Activated CD4-positive, alpha-beta T cell treated with anti-CD3 and anti-CD28 coated beads, Interleukin-2, amount 10 ng/mL, durations not matched to agents 7 days and 5 days (primary cell): ENCODE measurements at places on chromosomes 2 and 18. TPM values are rescaled to one million over a fixed set of nuclear protein-coding genes. Genes with fewer than 3 reads are reported as not detected.

- no peak for DNase-seq
Measured at GRCh38 chr18:36348971-36349417, 51.5 kb downstream of the FHOD3 start.

Gene KIAA2012
- not detected for total RNA-seq

Gene PIEZO2
- total RNA-seq, result not detected

- no peak for DNase-seq
Measured at GRCh38 chr2:2324119-2324518, 7.0 kb downstream of the MYT1L start.

DNA sequence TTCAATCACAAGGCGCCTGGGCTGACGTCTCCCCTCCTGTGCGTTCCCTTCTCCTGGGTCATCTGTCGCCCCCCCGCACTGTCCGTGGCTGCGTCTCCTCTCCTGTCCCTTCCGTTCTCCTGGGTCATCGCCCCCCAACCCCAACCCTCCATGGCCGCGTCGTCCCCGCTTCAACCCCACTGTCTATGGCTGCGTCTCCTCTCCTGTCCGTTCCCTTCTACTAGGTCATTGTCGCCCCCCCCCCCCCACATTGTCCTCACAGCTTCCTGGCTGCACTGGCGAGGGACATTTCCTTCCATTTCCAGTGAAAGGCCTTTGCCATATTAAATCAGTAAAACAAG, 118.9 kb downstream of the TMEM18 start:
- DNase-seq, result no peak

- no peak for DNase-seq
Measured at GRCh38 chr18:11178951-11179549, 29.7 kb upstream of the PIEZO2 start.

DNA sequence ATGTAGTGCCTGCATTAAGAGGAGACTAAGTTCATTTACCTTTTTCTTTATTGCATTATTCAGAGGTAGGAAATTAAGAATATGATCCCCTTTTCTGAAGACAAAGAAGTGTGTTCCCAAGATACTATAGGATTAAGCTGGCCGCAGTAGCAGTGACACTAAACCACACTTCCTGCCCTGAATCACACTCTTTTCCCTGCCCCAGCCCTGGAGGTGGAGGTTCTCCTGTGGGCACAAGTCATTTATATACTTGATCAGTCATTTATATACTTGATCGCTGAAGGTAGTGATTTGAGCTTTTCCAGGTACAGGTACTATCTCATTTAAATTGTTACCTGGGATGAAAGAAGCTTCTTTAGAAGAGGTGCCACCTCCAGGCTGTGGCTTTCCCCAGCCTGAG, 78.6 kb downstream of the ARMC9 start:
- DNase-seq, result no peak

- no peak for DNase-seq
Measured at GRCh38 chr2:21658907-21659477, 535.2 kb downstream of the TDRD15 start.

DNA sequence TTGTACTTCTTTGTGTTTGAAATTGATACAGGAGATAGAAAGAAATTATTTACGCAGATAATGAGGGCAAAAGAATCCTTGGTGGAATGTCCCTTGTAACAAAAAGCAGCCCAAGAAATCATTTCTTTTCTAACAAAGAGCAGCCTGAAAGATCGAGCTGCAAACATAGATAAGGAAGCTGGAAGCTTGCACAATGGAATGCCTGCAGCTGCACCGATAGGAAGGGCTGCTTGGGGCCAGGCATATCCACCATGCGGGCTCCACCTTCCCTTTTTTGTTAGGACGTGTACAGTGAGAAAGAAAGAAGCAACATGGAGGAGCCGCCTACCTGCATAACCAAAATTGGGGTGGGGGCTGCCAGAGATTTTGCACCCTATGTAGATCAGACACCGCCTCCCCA, 568.7 kb downstream of the METTL4 start:
- DNase-seq, result no peak

Gene SLC5A7
- not detected for total RNA-seq

DNA sequence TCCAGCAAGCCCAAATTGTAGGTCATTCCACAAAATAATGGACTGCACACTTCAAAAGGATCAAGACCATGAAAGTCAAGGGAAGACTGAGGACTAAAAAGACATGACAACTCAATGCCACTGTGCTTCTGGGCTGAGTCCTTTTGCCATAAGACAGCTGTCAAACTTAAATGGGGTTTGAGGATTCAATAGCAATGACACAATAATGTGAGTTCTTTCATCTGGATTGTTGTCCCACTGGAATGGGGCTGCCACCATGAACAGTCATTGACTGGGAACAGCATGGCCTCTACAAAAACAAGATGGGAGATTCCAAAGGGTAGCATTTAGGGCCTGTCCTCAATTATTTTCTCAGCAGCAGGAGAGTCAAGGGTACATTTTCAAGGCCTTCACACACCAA, 118.5 kb downstream of the EN1 start:
- DNase-seq, result no peak

Gene DAPL1
- total RNA-seq, result not detected

GRCh38 chr18:12774982-12775381, 72.1 kb downstream of the PSMG2 start:
- no peak for DNase-seq

GRCh38 chr2:184945326-184945725, 347.0 kb downstream of the ZNF804A start:
- no peak for DNase-seq

- DNase-seq, result no peak
Measured at GRCh38 chr2:23434721-23435121, 49.7 kb downstream of the KLHL29 start.

DNA sequence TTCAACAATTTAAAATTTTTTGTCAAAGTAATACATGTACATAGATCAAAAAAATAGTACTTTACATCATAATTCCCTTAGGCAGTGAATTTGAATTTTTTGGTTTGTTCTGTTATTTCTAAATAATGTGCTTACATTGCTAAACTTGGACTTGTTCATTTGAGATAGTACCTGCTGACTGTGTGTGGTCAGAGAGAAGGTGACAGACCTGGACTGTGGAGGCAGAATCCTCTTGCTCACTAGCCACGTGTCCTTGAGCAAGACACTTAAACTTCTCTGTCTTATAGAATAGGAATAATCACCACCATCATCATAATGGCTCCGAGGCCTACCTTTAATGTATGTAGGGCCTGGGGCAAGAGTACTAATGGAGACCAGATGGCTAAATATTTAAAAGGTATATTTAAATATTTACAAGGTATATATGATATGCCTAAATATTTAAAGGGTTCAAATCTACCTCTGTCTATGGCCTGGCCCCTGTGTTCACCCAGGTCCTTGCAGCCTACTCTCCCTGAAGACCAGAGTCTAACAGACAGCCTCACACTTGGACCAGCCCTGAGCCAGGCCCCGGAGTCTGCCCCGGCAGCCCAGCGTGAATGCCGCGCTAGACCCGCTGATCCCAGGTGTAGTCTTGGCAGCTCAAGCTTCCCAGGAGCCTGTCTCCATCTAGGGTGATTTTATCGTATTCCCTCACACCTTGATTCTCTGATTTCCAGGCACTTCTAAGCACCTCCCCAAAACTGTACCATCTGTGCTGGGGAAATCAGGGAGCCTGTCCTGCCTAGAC, 33.5 kb downstream of the ZNF532 start:
- DNase-seq, result no peak

DNA sequence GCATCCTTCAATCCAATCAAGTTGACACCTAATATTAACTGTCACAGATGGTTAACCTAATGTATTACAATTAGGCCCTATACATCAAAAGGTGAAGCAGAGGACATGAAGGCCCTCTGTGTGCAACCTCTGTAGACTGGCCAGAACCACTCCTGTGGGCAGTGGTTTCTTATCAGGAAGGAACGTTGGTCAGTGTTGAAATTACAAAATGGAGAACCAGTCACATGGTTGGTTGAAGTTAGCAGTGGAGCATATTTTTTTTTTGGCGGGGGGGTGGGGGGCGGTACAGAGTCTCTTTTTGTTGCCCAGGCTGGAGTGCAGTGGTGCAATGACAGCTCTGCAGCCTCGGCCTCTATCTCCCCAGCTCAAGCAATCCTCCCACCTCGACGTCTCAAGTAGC, 19.8 kb downstream of the RNU2-63P start:
- DNase-seq, result no peak

- DNase-seq, result no peak
Measured at GRCh38 chr2:10185046-10185445, 62.5 kb downstream of the RRM2 start.

Gene PLGLB2
- 3.5 TPM for total RNA-seq

Gene RNF144A
- total RNA-seq, result 101 TPM

DNA sequence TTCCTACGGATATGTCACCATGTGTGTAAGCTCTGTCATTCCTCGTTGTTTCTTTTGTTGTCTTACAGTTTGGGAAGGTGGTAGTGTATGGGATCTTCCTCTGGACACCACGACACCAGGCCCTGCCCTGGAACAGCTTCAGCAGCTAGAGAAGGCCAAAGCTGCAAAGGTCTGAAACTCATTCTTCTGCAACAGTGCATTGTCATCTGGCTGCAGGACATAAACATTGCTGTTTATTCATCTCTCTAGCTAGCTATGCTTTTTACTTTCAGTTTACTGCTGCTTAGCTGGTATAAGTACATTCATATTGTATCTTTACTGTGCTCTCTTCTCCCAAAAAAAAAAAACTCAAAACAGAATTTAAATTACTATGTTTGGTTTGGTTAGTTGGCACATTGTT, 39.2 kb upstream of the KCNJ13 start:
- no peak for DNase-seq

Gene CHRND
- not detected for total RNA-seq

DNA sequence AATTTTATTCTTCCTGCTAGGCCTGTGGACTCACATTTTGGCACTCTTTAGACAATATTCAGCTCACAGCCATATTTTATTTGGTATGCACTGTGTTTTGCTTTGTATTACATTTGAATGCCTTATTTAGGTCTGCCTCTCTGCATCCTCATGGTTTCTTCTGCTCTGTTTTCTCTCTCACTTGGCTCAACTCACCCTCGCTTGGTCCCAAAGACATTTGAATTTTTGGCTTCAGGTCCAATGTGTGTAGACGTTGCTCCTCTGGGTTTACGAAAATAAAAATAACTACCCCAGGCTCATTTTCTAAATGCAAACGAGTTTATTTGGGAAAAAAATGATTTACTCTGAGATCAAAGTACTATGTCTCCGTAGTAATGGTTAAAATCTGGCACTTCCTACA, 91.1 kb upstream of the REG3A start:
- DNase-seq, result no peak

- DNase-seq, result no peak
Measured at GRCh38 chr2:206488053-206488452, 44.7 kb downstream of the ADAM23 start.

Gene PSMA8
- total RNA-seq, result 0.89 TPM

Gene CHN1
- 0.62 TPM for total RNA-seq

GRCh38 chr2:108217211-108217610, 22.6 kb upstream of the SULT1C3 start:
- DNase-seq, result no peak

DNA sequence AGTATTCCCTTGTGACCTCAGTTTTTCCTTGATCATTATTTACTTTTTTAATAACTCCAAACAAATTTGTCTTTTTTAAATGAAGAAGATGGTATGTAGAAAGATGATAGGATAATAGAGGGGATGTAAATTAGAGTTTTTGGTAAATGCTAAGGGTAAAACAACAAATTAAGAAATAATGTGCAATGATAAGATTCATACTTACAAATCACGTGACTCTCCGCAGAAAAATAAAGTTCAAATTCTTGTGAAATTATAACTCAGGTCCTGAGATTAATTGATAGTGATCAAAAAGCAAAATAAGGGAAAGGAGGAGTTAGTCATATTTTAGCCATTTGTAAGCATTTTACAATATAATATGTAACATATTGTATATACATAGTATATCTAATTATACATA, 304.1 kb upstream of the KCNH7 start:
- no peak for DNase-seq

DNA sequence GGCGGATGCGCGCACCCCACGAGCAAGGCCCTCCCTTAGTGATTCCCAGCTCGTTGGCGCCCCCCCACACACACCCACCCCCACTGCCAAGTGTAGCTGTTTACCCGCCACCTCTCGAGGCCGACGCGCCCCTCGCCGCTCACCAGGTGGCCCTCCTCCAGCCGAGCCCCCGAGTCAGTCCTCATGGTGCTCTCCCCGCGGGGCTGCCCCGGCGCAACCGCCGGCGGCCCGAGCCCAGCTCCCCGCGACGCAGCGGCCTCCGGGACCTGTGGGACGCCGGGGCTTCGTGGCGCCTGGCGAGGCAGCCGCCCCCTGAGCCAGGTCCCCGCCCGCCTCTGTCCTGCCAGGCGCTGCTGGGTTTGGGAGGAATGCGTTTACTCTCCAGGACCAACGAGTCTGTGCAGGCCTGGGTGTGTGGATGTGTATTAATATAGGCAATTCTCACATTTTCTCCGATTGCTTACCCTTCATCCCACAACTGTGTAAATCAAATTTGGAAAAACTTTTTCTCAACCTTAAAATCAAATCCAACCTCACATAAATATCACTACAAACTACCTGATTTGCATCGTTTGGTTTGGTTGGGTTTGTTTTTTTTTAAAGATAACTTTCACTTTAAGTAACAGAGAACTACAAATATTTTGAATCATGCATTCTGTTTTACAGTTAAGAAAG, at the start of gene TMEM237:
Gene TMEM237 (minus strand): TSS at position 288 of the 675 bp plus-strand sequence. CDS start 103 bp downstream, at position 185.
- no peak for DNase-seq

DNA sequence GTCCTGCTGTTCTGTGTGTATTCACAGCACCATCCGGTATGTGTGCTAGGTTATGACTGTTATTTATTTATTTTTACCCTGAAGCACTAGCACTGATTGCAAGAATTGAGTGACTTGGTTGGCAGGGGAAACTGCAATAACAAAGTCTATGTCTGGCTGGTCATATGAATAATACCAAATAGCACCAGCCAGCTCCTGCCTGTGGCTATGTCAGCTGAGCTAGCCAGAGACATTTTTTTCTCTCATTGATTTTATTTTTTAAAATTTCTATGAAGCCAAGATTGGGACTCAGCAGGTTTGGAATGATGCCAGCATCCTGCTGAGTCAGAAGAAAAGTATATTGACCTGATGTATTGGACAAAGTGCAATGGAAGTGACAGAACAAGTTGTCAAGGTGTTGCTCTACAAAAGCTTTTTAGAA, 188.5 kb upstream of the CDH2 start:
- DNase-seq, result no peak

GRCh38 chr2:118841450-118841827, 6.0 kb downstream of the EN1 start:
- DNase-seq, result no peak

Gene TTC21B
- total RNA-seq, result 22.1 TPM

GRCh38 chr2:85748039-85748734, 5.6 kb upstream of the ATOH8 start:
- DNase-seq, result no peak

DNA sequence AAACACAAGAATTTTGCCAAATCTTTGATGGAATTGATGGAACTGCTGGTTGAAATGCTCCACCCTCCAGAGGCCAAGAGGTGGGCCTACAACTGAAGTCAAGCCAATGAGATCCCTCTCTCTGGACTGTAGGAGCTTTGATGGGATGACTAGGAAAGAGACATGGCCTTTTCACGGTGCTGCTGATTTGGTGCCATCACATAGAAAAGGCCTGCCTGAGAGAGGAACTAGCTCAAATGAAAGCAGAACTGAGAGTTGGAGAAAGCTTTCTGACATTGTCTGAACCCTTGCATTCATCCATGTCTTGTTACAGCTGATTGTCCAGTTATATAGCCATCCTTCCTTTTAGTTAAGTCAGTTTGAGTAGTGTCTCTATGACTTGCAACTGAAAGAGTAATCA, 283.8 kb upstream of the LYPD1 start:
- no peak for DNase-seq

GRCh38 chr2:25757906-25758305, 84.5 kb upstream of the DTNB start:
- no peak for DNase-seq
